Thoracic aorta (tissue), 2 donors: ENCODE measurements at places on chromosomes 12 and 14. TPM values are rescaled to one million over a fixed set of nuclear protein-coding genes. Genes with fewer than 3 reads are reported as not detected.

DNA sequence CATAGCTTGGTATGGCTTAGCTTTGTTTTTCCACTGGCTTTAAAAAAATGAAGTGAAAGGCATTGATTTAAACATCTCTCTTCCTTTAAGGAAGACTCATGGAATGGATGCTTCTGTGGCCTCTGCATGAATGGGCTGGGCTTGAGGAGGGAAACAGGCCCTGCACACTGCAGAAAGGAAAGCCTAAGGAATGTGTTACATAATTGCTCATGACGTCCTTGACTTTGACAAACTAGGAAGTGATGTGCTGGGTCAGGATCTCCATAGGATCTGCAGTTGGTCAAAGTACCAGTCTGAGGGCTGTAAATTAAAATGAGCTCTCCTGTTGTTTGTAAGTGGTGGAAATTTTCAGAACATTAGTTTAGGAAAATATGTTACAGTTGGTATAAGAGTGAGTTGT, 12.7 kb downstream of the SAMD4A start:
- no peak for DNase-seq
- no peak overlapping the region for H3K4me3 ChIP-seq
- H3K27ac ChIP-seq, result no peak overlapping the region
- no peaks in the 10 kb centered on the region for H3K36me3 ChIP-seq
- no peaks in the 10 kb centered on the region for H3K27me3 ChIP-seq

Gene MSI1
- total RNA-seq, result not detected

Gene TMEM132C
- total RNA-seq, result 0.56 TPM

Gene SINHCAF
- 10.2 TPM for total RNA-seq

- no peaks in the 10 kb centered on the region for H3K4me1 ChIP-seq
- no peak overlapping the region for H3K4me3 ChIP-seq
- DNase-seq, result no peak
- H3K27me3 ChIP-seq, result no peaks in the 10 kb centered on the region
- H3K27ac ChIP-seq, result no peak overlapping the region
Observed at GRCh38 chr14:90850487-90850886, 34.3 kb upstream of the TTC7B start.

GRCh38 chr12:21614506-21614905, 9.9 kb upstream of the GYS2 start:
- no peaks in the 10 kb centered on the region for H3K36me3 ChIP-seq
- peaks cover 6% of the 10 kb centered on the region for H3K4me1 ChIP-seq
- no peak overlapping the region for H3K27ac ChIP-seq
- H3K4me3 ChIP-seq, result no peak overlapping the region
- no peak for DNase-seq

- no peak overlapping the region for H3K4me3 ChIP-seq
- no peak for DNase-seq
- H3K27ac ChIP-seq, result no peak overlapping the region
- H3K27me3 ChIP-seq, result no peaks in the 10 kb centered on the region
- no peaks in the 10 kb centered on the region for H3K36me3 ChIP-seq
- H3K4me1 ChIP-seq, result no peaks in the 10 kb centered on the region
Observed at GRCh38 chr14:30211326-30211725, 283.7 kb upstream of the PRKD1 start.
